ENCODE measurements at places on chromosomes 2 and 18.

DNA sequence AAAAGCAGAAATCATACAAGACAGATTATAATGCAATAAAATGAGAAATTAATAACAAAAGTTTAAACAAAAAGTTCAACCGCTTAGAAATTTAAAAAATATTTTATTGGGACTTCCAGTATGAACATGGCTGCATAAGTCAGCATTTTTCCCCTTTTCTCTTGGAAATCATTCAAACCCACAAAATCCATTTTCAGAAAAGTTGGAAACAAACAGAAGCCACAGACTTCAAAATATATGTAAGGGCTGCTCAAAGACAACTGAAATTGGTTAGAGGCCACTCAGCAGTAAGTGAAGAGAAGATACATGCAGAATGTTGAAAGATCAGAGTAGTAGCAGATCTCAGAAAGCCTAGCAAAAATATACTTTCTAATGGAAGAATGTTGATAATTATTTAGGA lies 194.0 kb downstream of the DYSF start:
- DNase-seq = no peak

- no peak for DNase-seq
Measured at GRCh38 chr2:152477347-152478092, 142.5 kb downstream of the FMNL2 start.

DNA sequence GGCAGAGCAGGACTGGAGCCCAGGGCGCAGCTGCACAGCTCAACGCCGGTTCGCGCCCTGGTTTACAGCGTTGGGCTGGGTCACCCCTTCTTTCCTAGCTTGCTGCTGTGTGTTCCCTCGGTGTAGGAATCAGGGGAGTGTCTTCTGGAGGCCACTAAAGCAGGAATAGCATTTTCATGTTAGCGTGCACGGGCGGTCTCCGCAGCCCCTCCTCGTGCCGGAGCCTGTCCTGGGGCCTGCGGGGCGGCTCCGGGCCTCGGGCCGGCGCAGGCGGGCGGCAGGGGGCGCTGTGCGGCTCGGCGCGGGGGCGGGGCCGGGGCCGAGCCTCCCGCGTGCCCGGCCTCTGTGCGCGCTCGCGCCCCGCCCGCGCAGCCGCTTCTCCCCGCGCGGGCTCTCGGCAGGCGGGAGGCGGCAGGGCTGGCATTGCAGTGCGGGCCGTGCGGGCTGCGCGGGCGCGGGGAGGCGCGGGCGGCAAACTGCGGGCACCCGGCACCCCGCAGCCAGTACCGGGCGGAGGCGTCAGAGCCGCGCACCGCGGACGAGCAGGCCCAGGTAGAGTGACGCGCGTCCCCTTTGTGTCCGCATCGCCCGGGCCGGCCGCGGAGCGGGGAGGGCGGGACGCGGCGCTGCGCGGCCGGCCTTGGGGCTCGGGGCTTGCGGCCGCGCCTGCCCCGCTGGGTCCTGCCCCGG lies at the start of gene RNF144A:
Gene RNF144A, plus strand, starts transcription at position 342 of the 690 bp plus-strand sequence. CDS start 79,515 bp downstream, outside the sequence.
- DNase-seq = no peak

DNA sequence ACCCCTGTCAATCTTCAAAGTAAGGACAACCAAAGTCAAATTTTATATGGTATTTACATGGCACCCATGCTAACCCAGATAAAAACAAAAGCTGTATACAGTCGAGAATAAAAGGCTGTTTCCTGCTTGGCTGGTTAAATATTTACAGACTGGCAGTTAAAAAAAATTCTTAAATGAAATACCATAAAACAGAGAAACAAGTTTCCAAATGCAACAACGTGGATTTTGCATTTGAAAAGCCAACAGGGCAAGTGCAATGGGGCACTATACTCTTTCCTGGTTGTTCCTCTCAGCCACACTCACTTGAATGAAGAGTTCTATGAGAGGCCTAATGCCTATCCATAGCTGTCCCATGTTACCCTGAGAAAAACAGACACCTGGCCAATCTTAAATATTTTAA lies 6.1 kb upstream of the NR4A2 start:
- DNase-seq = no peak

DNA sequence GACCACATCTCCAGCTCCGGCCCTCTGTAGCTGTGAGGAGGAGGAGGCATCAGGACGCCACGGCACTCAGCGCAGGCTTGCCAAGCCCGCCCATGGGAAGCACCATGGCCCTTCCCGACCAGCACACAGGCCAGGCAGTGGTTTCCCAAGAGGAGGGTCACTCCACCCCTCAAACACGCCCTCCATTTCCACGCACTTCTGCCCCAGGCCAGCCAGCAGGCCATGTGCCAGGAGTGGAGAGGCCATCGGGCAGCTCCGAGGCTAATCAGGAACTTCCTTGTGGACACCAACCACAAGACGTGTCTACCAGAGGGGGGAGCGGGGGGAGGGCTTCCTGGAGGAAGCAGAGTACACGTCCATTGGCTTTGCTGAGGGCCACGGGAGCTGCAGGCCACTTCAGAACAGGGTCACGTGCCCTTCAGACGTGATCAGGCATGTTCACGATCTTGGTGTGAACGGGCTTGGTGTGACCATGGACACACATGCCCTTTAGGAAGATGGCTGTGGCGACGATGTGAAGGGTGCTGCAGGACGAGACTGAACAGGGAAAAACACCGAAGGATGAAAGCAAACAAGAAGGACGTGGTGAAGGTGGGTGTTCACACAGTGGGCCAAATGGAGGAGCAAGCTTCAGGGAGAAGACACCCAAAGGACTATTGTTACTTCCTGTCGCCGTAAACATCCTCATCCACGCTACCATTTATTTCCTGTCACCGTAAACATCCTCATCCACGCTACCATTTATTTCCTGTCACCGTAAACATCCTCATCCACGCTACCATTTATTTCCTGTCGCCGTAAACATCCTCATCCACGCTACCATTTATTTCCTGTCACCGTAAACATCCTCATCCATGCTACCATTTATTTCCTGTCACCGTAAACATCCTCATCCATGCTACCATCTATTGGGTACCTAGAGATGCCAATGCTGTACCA lies 6.5 kb upstream of the MTERF4 start:
- DNase-seq = no peak

- no peak for DNase-seq
Measured at GRCh38 chr2:238570391-238570790, 143.7 kb downstream of the ASB1 start.

DNA sequence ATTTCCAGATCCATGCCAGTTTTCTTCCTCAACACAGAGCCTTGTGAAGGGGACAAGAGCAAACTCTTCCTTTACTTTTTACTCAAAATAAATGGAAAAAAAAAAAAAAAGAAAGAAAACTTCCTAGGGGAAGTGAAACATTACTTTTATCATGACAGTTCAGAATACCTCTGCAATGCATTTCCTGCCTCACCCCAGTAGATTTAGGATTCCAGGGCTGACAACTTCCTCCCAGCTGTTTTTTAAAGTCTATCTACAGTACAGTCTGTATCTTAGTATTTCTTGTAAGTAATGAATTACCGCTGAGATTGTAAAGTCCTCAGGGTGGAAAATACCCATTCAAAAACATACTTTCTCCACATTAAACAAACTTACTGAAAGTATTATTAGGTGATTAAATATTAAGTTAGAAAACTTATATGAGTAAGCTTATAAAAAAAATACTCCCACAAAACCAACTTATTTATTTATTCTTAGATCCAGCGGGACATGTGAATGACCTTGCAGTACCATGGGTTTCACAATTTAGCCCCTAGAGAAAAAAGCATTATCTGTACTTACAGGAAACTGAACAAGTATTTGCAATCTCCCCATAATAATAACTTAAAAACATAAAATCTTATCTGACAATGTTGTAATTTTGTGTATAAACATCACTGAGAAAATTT lies 117.7 kb downstream of the RBMS1 start:
- no peak for DNase-seq
